ENCODE measurements at places on chromosomes 5 and 9.
A peak's percentile ranks its signal among the peaks of the same experiment; 100 is the strongest.

GRCh38 chr5:30764704-30765103 is 428.8 kb upstream of the CDH6 start:
- no peak for DNase-seq

DNA sequence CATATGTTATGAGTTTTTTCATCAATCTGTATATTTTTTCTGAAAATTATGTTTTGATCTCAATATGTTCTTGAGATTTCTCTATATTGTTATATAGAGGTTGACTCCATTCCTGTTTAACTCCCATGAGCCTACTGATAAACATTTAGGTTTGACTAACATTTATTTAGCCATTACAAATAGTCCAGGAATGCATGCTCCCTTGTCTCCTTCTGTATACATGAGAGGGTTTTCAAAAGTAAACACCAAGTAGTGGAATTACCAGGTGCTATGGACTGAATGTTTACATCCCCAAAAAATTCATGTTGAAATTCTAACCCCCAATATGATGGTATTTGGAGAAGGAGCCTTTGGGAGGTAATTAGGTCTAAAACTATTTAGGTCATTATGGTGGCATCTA is 3.5 kb upstream of the OR5C1 start:
- no peak for DNase-seq

- no peak for DNase-seq
Observed at GRCh38 chr5:176770431-176770830, 39.9 kb upstream of the UNC5A start.

DNA sequence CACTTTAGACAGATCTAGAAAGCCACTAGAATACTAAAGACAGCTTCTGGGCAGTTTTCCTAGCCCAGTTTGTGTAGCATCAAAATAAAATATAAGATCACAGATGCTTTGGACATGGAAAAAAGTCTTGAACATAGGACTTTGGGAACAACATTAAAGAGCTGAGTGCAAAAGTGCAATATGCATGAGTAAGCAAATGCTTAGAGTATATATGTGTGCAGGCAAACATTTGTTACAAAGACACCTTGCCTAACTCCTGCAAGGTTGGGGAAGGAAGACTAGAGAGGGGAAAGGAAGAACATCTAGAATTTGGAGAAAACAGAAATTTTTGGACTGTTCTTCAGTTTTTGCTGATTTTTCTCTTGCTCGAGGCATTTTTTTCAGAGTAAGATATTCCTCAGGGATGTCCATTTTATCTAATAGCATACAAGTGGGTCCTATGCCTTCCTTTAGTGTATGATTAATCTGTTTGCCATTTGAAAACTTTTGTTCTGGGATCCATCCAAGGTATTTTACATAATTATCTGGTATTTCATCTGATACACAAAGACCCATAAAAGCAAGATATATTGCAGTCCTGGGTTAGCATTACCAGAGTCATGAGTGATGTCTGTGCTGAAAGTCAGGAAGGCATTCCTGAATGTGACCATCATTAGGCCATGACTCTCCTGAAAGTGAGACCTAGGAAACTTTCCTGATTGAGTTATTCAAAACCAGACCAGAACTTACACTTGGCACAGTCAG is 142.0 kb upstream of the RGMB start:
- DNase-seq, result no peak

GRCh38 chr9:26012797-26013196 is 334.6 kb upstream of the TUSC1 start:
- no peak for DNase-seq

DNA sequence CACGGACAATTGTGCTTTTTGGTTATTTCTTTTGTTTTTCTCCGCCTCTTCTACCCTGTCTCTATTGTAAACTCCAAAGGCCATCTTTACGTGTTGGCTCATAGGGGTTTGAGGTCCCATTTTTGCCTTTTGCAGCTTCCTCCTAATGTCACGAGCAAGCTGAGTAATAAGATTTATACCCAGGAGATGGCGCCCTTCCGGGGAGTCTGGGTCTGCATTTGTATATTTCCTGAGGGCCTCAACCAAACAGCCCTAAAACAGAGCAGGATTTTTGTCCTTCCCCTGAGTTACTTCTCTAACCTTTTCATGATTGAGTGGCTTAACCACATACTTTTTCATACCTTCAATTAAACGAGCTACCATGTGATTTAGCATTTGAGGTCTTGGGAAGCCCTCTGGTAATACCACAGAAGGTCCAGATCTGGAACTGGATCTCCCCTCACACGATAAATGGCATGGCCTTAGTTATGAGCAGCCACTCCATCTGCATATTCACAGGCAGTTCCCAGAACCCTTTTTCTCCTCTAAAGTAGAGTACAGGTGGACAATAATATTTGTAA is 11.2 kb upstream of the CFAP95 start:
- DNase-seq, result no peak

GRCh38 chr5:54883374-54884194 is 101.8 kb downstream of the ESM1 start:
- no peak for DNase-seq

DNA sequence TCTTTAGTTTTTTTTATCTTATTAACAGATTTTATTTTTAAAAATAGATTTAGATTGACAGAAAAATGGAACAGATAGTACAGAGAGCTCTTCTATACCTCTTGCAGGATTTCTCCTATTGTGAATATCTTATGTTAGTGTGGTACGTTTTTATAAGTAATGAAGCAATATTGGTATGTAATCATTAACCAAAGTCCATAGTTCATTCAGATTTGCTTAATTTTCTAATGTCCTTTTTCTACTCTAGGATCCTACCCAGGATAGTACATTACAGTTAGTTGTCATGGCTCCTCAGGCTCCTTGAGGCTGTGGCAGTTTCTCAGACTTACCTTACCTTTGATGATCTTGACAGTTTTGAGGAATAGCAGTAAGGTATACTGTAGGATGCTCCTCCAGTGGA is 30.4 kb downstream of the PPP2R2B start:
- no peak for DNase-seq

DNA sequence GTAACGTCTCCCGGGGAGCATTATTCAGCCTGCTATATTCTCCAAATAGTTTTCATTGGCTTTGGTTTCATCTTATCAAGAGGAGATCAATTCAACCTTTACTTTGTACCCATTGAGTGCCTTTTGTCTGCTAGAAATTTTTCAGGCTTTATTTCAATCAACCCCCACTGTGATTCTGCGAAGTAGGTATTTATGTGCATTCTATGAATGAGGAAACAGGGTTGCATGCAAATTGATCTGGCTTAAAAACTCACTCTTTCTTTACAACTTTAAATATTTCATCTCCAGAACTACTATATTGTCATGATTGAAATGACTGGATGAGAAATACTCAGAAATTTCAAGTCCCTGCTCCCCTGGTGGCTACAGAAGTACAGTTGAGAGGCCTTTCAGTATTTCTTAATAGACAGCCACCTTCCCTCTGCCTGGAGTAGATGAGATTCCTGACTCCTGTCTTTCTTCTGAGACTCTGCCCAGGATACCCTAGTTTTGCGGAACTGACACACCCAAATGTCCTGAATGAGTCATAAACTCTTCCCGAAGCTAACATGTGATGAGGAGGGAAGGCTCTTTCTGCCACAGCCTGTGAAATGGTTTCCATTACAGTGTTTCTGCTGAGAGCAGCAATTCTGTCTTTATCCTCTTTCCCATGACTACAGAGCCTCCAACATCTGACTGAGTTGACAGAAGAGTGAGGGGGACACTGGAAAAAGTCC is 52.6 kb upstream of the TNC start:
- no peak for DNase-seq

DNA sequence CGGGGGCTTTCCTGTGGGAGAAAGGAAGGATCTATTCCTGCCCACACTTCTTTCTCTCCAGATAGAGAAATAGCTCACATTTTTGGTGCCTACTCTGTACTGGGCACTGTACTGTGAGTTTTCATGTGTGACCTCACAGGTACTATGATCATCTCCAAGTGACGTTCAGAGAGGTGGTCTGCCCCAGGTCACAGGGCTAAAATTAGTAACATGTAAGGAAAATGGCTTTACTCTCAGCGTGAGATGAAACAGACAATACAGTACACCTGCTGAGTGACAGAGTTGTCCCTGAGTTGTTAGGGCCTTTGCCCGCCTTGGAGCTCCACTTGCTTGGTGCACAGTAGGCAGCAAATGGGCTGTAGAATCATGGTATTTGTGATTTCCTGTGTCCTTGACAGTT is 306.1 kb upstream of the DMRT1 start:
- no peak for DNase-seq

DNA sequence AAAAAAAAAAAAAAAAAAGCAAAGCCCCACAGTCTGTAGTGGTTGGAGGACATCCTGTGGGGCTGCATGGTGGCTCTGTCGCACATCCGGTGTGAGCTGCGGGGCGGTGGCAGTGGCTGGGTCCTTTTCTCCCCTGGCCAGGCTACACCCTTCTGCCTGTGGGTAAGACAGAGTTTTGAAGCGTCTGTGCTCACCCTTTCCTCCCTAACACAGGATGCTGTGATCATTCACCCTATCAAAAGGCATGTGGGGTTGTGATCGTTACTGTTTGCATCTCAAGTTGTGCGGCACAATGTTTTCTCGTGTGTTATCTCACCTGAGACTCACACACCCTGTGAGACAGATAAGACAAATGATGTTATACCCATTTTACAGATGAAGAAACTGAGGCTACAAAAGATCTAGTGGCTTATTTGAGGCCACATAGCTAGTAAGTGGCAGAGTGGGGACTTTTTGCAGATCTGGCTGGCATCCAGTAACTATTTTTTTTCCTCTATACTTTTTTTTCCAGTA is 17.5 kb downstream of the IRF1 start:
- DNase-seq, result peak; percentile 73

GRCh38 chr5:158287643-158288271 is 428.8 kb upstream of the CLINT1 start:
- no peak for DNase-seq

GRCh38 chr5:159120446-159120845 is 20.7 kb upstream of the EBF1 start:
- no peak for DNase-seq

GRCh38 chr5:154325566-154325965 is 120.2 kb upstream of the SAP30L start:
- DNase-seq, result no peak

GRCh38 chr9:77092536-77092935 is 73.1 kb downstream of the FOXB2 start:
- no peak for DNase-seq

GRCh38 chr9:121317737-121318630 is 50.0 kb downstream of the GSN start:
- no peak for DNase-seq

DNA sequence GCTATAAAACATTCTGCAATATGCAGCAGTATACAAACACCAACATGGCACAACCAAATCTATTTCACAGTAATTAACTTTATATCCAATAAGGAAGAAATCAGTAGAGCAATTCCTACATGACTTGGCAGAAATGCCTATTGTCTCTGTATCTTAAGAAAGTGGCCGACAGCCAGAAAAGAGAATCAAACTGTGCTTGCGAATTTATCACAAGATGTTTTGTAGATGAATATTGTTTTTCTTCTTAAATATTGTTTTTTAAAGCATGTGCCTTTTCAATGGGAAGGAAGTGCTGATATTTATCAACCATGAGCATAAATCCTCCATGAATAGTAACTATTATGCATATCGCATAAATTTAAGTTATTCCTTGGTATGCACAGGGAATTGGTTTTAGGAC is 501.7 kb upstream of the DMAC1 start:
- no peak for DNase-seq

DNA sequence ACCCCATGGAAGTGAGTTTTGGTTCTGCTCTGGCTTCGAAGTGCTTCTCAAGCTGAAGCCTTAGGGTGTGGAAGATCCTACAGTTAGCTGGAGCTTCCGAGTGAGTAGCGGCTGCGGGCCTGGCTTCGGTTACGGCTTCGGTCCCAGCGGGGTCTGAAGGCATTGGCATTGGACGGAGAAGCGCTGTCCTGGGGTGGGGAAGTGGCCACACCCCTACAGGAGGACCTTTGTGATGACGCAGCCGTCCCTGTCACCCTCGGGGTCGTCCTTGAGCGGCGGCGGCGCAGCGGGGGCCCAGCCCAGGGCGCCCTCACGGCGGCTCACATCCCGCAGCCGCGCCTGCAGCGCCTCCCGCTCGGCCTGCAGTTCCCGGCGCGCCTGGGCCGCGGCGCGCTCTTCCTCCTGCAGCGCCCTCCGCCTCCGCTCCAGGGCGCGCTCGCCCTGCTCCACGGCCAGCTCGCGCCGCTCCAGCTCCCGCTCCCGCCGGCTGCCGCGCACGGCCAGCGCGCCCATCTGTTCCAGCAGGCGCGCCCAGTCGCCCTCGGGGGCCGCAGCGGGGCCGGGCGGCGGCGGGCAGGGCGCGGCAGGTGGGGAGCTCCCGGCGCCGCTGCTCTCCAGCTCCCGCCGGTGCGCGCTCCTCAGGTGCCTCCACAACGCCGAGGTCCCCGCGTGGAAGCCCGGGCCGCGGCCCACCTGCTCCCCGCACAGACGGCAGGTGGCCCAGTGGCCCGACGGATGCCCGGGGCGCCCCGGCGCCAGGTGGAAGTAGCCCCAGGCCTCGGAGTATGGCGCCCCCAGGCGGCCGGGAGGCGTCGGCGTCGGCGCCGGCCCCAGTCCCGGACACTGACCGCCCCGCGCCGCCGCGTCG is 9.9 kb downstream of the ZBED3 start:
- peak; percentile 35 for DNase-seq

DNA sequence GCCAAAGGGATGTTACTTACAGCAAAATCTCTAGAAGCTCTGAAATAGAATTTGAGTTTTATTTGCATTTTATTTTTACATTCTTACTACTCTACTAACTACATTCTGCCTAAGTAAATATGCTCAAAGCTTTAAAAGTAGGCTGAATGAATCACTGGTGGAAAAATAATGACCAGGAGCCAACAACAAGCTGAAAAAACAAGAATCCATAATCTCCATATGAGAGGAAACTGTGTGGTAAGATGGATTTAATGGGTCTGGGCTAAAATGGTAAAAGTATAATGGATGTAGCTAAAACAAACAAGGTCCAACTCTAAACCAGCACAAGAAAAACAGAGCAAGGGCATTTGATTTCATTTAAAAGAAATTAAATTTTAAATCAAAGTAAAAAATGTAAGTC is 525.8 kb upstream of the FTMT start:
- no peak for DNase-seq

DNA sequence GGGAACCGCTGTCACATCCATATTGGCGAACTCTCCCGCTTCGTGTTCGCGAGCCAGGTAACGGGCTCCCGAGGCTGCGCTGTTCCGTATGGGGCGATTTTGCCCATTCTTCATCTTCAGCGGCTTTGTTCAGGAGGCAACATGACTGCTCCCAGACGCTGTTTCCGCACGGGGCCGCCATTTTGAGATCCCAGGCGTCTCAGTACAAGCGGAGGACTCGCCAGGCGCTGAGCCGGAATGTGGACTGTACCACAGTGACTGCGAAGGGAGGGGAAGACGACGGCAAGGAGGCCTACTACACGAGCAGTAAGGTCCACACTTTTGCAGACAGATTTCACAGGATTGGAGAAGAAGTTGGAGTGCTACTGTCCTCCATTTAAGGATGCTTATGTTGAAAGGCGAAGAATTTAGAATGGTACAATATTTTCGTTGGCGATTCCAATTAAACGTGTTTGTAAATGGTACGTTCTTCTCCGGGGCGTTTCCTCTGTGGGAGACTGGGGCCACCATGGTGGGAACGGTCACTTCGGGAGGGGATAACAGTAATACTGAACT is 41.6 kb upstream of the ZNF300 start:
- DNase-seq, result no peak

Measured in T-helper 1 cell (primary cell).